Activated naive CD8-positive, alpha-beta T cell treated with anti-CD3 and anti-CD28 coated beads, Interleukin-2, amount 50 U/mL, for 16 hours (primary cell): ENCODE measurements at places on chromosomes 4 and X.

- DNase-seq: no peak
These were observed 187.1 kb upstream of the C1QTNF7 start for GRCh38 chr4:15240764-15241163.

DNA sequence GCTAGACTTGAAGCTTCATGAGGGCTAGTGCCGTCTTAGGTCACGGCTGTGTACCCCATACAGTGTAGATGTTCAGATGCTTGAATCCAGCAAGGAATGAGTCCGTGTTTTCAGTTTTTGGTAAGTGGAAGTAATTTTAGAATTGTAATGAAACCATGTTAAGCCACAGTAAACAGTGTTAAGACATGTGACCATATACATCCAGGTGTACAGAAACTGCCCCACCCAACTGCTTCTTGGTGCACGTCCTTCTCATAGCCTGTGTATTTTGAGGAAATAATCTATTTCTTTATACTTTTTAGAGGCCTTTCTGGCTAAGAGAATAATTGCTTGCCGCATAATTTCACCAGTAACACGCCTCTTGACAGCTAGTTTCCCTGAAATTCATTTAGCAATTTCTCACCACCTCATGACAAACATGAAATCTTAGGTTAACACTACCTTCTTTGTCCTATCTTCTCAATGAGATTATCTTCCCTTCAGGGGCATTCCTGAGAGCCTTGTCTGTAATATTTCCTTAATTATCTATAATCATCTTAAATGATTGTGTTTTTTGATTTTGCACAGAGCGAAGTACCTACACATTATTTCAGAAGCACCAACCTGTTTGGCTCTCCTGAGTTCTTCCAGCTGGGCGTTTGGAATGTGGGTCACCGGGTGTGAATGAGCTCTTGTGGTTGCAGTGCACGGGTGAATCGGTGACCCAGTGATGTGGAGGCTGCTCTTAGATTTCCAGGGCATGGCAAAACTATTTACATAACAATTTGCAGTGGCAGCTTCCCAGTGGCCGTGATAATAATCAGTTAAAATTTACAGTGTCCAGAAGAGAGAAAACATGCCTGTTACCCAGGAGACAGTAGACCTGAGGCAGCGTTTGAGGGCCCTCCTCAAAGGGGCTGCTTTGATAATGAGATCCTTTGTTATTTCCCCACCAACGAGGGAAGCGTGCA, 50.2 kb upstream of the TADA2B start:
- DNase-seq: no peak

GRCh38 chr4:59612235-59612634, 1587.9 kb upstream of the ADGRL3 start:
- DNase-seq: no peak

- no peak for DNase-seq
These were observed 6.0 kb upstream of the BST1 start for GRCh38 chr4:15696866-15697265.

- no peak for DNase-seq
These were observed 52.7 kb downstream of the ADGRA3 start for GRCh38 chr4:22463179-22463578.

DNA sequence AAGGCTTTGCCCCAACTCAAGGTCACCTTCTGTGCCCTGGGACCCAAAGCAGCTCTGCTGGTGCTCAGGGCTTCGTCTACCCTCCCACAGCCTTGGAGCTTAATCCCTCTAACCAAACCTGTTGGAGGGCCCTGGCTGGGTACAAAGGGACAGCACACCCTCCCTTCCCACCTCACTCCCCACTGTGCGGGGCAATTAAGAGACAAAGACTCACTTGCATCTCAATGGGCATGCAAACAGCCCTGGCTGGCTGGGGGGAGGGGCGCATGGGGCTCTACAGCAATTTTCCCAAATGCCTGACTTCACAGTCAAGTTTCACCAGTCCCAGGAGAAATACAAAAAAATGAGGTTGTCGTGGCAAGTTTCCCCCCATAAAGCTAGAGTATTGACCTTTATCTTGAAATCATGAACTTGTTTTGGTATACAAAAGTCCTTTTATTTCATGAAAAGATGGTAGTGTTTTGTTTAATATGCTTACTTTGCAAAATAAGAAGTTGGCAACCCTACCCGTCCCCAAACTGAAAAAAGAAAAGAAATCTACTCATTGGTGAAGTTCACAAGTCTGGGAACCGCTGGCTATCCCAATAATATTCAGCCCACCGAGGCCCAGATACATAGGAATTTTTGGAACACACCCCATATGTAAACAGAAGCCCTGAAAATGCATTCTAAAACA, 4.1 kb upstream of the CD99L2 start:
- no peak for DNase-seq

- no peak for DNase-seq
These were observed 161.2 kb upstream of the NUDT6 start for GRCh38 chr4:123083646-123084045.

GRCh38 chr4:147638942-147639341, 21.7 kb downstream of the TMEM184C start:
- no peak for DNase-seq

DNA sequence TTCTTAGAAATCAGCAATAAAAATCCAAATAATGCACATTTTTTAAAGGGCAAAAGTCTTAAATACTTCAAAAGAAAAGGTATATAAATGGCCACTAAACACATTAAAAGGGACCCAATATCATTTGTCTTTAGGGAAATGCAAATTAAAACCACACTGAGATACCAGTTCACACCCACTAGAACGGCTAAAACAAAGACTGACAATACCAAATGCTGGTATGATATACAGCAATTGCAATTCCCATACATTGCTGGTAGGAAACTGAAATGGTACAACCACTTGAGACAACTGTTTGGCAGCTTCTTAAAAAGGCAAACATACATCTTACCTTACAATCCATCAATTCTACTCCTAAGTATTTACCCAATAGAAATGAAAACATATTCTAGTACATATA, 33.7 kb downstream of the CAMK2D start:
- no peak for DNase-seq

DNA sequence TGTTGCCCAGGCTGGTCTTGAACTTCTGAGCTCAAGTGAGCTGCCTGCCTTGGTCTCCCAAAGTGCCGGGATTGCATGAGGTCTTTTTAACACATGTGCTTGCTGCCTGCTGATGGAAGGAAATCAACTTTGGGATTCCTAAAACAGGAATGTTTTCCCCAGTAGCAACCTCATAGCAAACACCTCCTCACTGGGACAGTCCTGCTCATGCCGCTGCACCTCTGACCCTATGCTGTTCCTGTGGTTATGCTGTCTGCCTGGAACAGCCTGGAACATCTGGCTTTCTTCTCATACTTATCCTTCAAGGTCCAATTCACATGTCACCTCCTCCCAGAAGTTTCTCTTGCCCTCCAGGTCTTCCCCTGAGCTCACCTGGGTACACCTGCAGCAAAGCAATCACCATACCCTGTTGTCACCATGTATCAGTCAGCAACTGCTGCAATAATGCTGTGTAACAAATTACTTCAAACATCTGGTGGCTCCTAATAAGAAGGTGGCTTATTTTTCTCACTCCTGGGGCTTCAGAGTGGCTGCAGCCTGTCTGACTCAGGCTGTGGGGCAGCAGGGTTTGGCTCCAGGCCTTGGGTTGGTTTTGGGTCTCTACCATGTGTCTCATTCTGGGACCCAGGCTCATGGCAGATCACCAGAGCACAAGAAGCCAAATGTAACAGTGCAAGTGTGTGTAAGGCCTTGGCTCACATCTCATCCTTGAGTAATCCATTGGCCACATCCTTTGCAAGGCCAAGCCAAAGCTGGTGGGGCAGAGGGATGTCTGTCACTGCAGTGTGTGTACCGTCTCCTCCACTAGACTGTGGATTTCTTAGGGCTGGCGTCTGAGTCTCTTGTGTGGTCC, 59.4 kb upstream of the SORCS2 start:
- no peak for DNase-seq

DNA sequence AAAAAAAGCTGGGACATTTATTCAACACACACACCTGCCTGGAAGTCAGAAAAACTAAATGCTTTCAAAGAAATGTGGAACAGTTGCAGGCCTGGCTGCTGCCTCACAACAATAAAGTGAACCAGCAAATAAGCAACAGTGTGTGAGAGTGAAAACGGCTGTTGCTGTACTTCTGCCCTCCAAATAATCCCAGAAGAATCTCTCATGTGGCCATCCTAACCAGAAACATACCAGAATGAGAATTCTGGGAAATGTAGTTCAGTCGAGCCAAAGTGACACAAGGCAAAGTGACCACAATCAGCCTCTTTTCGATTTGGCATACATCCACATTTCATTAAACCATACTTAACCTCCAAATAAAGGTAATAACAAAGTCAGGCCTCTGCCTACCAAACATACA, 204.5 kb downstream of the SLC7A11 start:
- no peak for DNase-seq
